ENCODE measurements at places on chromosomes 4 and X.

DNA sequence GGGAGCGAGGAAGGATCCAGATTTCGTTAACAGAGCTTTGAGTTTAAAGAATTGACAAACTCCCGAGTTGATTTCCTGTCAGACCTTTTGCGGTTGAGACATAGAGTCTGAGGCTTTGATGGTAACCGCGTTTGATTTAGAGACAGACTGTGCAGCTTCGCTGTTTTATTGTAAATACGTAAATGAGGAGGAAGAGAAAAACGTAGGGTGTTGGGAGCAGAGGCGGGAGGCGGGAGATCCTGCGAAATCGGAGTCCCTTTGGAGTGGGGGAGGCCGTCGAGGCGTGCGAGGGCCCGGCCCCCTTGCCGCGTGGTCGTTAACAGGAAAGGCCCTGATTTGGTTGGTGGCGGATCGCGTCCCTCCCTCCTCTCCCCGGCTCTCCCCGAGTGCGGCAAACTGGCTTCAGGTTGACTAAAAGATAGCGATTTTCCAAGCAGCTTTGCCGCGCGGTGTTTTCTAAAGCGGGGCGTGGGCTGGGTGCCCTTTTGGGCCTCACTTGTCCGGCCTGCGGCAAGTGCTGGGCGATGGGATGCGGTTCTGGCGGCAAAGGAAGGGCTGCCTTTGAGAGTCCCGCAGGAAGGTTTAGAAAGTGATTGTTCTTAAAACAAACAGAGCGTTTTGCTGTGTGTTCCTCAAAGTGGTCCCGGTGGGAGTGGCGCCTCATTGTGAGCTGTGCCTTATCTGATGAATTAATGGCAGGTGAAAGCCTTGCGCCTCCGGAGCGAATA, 857 bp downstream of the SCML1 start:
- peak; percentile 25 for DNase-seq
- H3K4me1 ChIP-seq: no peaks in the 10 kb centered on the region
- H3K27ac ChIP-seq: peak overlapping the region; percentile 88
- H3K36me3 ChIP-seq: no peaks in the 10 kb centered on the region
- H3K4me3 ChIP-seq: peak overlapping the region; percentile 46

- DNase-seq: no peak
- no peaks in the 10 kb centered on the region for H3K4me1 ChIP-seq
- H3K4me3 ChIP-seq: no peak overlapping the region
- H3K27ac ChIP-seq: no peak overlapping the region
- H3K27me3 ChIP-seq: no peaks in the 10 kb centered on the region
Measured at GRCh38 chrX:20452487-20452886, 185.8 kb upstream of the RPS6KA3 start.

- H3K27ac ChIP-seq: no peak overlapping the region
- H3K4me1 ChIP-seq: no peaks in the 10 kb centered on the region
- DNase-seq: no peak
- no peaks in the 10 kb centered on the region for H3K27me3 ChIP-seq
- H3K36me3 ChIP-seq: no peaks in the 10 kb centered on the region
- H3K4me3 ChIP-seq: no peak overlapping the region
Measured at GRCh38 chrX:15594371-15594770, 6.4 kb downstream of the ACE2 start.

DNA sequence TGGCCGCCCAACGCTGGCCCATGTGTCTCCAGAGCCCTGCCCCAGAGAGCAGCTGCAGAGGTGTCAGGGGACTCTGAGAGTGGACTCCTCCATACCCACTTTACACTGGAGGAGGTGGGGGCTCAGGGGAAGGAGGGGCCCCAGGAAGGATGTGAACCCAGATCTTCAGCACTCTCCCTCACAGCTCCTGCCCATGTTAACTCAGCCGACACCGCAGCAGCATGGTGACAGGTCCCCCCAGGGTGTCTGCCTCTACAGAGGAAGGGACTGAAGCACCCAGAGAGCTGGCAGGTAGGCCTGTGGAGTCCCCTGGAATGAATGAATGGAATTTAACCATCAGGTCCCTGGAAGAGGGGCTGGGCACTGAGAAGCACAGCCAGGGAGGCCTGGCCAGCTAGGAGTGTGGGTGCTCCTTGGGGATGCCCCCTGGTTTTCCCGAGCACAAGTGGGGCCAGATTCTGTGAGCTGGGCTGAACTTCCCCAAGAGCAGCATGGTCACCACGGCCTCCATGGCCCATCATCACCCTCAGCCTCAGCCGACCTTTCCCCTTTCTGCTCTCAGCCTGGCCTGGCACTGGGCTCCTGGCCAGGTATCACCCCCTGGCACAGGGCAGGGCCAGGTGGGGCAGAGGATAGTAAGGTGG, 21.9 kb downstream of the SH3BP2 start:
- no peak overlapping the region for H3K4me3 ChIP-seq
- no peak for DNase-seq
- no peaks in the 10 kb centered on the region for H3K36me3 ChIP-seq
- no peaks in the 10 kb centered on the region for H3K27me3 ChIP-seq

DNA sequence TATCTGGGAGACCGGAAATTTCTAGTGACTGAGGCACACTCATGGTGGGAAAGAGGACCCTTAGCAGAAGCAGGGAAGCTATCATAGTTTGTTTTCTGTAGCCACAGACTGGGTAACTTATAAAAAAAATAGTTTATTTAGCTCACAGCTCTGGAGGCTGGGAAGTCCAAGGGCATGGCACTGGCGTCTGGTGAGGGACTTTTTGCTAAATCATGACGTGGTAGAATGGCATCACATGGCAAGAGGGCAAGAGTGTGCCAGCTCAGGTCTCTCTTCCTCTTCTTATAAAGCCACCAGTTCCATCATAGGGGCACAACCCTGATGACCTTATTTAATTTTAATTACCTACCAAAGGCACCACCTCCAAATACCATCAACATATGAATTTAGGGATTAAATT, 13.3 kb downstream of the APLN start:
- no peak overlapping the region for H3K27ac ChIP-seq
- no peaks in the 10 kb centered on the region for H3K4me1 ChIP-seq
- H3K4me3 ChIP-seq: no peak overlapping the region
- H3K36me3 ChIP-seq: no peaks in the 10 kb centered on the region
- DNase-seq: no peak

- no peak overlapping the region for H3K27ac ChIP-seq
- no peak for DNase-seq
- no peaks in the 10 kb centered on the region for H3K36me3 ChIP-seq
- H3K4me1 ChIP-seq: no peaks in the 10 kb centered on the region
- no peak overlapping the region for H3K4me3 ChIP-seq
Measured at GRCh38 chr4:52617336-52618020, 41.6 kb downstream of the USP46 start.

DNA sequence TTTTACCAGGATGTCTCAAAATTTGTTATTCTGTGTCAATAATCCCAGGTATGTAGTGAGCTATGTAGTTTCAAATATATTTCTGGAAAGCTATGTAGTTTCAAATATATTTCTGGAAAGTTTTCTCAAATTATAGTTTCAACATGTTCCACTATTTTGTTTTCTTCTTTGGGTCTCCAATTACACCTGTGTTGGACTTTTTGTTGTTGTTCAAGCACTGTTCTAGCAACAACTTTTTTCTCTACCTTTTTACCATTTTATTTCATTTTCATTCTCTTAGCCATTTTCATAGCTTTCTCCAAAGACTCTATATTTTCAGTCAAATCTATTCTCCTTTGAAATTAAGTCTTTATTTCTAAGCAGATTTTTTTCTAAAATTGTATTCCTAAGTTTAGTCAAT, 88.4 kb downstream of the LCORL start:
- no peak overlapping the region for H3K4me3 ChIP-seq
- H3K27ac ChIP-seq: no peak overlapping the region
- H3K4me1 ChIP-seq: no peaks in the 10 kb centered on the region

GRCh38 chr4:156291317-156291716, 337.7 kb upstream of the CTSO start:
- H3K4me1 ChIP-seq: no peaks in the 10 kb centered on the region
- no peaks in the 10 kb centered on the region for H3K36me3 ChIP-seq
- DNase-seq: no peak
- no peak overlapping the region for H3K4me3 ChIP-seq

DNA sequence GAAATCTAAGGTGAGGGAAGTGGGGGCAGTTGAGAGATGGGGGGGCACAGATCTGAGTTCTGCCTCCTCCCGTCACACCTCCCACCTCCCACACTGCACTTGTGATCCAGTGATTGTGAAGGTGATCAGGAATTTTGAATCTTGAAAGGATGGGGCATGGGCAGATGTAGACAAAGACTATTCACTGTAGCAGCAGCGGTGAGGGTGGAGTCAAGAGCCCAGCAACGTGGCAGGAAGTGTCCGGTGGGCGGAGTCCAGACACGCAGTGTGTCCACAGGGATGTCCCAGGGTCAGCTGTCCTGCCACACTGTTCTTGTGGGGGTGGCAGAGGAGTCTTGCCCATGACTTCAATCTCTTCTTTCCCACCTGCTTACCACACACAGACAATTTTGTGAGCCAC, 330.5 kb upstream of the GALNT7 start:
- DNase-seq: no peak
- no peak overlapping the region for H3K4me3 ChIP-seq
- H3K27ac ChIP-seq: no peak overlapping the region
- H3K36me3 ChIP-seq: no peaks in the 10 kb centered on the region
- H3K27me3 ChIP-seq: no peaks in the 10 kb centered on the region
- no peaks in the 10 kb centered on the region for H3K4me1 ChIP-seq

DNA sequence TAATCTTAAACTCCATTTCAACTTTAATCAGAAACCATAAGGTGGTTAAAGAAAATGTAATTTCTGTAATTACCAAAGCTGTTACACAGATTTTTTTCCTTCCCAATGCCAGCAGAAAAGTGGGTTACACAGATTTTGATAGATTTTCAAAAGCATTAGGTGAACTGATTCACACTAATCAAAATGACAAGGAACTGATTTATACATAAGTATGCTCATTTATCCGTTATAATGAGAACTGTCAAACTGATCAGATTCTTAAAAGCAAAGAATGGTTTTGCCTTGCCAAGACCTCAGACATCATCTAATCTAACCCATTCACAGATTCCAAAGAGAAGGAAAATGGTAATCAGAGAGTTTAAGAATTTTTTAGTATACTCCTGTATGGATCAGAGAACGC, 5.2 kb downstream of the UGDH start:
- no peaks in the 10 kb centered on the region for H3K27me3 ChIP-seq
- peaks cover 8% of the 10 kb centered on the region for H3K4me1 ChIP-seq
- no peak for DNase-seq
- H3K36me3 ChIP-seq: peaks cover 3% of the 10 kb centered on the region
- no peak overlapping the region for H3K27ac ChIP-seq

DNA sequence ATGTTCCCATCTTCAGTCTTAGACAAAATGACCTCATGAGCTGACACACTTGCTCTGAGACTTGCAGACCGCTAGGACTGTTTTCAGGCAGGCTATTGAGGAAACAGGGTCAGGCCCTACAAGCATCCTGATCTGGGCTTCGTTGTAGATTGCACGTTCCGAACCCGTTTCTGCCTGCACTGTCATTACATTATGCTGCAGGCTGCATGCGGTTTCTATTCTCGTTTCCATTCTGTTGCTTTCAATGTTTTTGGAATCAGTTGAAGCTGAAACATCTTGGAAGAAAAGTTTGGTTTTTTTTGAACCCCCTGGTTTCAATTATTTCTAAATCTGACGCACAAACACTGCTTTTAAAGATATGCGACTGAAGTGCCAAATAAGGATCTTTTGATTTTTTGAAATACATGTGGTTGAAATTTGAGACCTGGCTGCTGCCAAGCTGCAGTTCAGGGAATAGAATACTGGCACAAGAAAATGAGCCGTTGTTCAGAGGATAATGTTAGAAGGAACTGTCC, 716.1 kb upstream of the INTU start:
- H3K4me3 ChIP-seq: no peak overlapping the region
- no peak for DNase-seq
- H3K27ac ChIP-seq: no peak overlapping the region
- no peaks in the 10 kb centered on the region for H3K4me1 ChIP-seq

DNA sequence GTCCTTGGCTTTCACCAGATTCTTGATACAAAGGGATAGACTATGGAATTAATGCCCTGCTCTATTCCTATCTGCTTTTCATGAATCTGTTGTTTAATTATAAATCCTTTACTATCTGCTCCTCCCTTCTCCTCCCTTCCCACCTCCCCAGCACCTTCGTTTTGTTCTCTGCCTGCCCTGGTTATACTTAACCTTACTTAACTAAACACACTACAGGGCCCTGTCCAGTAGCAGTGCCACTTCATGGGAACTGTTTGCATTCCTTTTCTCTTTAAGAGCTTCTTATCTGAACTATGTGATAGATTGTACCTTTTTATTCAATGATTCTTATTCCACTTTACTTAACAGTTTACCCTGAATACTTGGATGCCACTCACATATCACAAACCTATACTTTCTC, 830 bp downstream of the HOPX start:
- no peak for DNase-seq
- no peak overlapping the region for H3K27ac ChIP-seq
- H3K27me3 ChIP-seq: no peaks in the 10 kb centered on the region
- no peaks in the 10 kb centered on the region for H3K36me3 ChIP-seq

DNA sequence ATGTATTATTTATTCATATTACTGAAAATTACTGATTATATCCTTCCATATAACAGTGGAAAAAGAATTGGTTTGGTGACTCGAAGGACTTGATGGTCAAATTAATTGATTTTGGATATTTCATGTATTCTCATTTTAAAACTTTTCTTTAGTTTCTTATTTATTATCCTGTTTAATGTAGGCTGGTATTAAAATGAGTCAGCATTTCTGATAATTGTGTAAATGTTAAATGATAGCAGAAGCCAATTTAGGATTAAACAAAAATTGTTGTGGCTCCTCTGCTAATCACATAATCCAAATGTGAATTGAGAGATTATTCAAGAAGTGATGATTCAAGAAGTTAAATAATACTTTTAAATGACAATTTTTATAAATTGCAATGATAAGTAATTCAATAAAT, 38.7 kb downstream of the PDLIM5 start:
- no peak overlapping the region for H3K4me3 ChIP-seq
- no peaks in the 10 kb centered on the region for H3K4me1 ChIP-seq
- H3K36me3 ChIP-seq: no peaks in the 10 kb centered on the region
- no peaks in the 10 kb centered on the region for H3K27me3 ChIP-seq
- no peak overlapping the region for H3K27ac ChIP-seq
- DNase-seq: no peak

GRCh38 chr4:114187592-114187991, 208.1 kb upstream of the ARSJ start:
- H3K27ac ChIP-seq: no peak overlapping the region
- H3K4me3 ChIP-seq: no peak overlapping the region
- no peaks in the 10 kb centered on the region for H3K27me3 ChIP-seq

DNA sequence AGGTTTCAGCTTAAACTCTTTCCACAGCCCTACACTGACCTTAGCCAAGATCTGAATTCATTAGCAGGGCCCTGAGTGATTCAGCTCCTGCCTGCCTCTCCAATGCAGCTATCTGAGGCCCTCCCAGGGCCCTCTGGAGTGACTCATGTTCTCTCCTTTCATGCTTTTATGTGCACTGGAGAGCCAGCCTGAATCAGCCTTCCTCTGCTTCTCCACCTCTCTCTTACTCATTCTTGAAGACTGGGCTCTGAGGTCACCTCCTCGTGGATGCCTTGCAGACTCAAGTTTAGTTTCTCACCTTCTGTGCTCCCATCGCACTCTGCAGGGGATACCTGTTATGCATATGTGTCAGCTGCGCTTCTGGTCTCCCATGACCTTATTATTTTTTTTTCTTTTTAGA, 3.1 kb upstream of the OCIAD2 start:
- H3K27ac ChIP-seq: no peak overlapping the region
- no peaks in the 10 kb centered on the region for H3K27me3 ChIP-seq
- no peak overlapping the region for H3K4me3 ChIP-seq

Data from prostate gland (tissue), 2 donors.